ENCODE measurements at places on chromosomes 3 and 15.

DNA sequence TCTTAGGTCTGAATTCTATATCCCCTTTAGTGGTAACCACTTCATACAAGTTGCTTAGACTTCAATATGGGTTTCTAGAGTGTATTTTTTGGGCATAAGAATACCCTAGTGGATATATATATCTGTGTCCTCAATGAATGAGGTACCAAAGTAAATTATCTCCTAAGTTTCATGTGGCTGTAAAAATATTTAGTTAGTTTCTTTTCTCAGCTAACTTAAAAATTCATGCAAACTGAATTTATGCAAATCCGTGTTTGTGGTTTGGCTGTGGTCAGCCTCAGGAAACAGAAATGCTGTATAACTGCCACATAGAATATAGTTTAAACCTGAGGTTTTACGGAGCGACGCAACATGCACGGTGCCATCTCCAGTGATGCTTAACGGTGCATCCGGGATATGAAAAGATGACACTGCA lies 80.3 kb downstream of the PEX5L start:
- DNase-seq = peak; percentile 93

DNA sequence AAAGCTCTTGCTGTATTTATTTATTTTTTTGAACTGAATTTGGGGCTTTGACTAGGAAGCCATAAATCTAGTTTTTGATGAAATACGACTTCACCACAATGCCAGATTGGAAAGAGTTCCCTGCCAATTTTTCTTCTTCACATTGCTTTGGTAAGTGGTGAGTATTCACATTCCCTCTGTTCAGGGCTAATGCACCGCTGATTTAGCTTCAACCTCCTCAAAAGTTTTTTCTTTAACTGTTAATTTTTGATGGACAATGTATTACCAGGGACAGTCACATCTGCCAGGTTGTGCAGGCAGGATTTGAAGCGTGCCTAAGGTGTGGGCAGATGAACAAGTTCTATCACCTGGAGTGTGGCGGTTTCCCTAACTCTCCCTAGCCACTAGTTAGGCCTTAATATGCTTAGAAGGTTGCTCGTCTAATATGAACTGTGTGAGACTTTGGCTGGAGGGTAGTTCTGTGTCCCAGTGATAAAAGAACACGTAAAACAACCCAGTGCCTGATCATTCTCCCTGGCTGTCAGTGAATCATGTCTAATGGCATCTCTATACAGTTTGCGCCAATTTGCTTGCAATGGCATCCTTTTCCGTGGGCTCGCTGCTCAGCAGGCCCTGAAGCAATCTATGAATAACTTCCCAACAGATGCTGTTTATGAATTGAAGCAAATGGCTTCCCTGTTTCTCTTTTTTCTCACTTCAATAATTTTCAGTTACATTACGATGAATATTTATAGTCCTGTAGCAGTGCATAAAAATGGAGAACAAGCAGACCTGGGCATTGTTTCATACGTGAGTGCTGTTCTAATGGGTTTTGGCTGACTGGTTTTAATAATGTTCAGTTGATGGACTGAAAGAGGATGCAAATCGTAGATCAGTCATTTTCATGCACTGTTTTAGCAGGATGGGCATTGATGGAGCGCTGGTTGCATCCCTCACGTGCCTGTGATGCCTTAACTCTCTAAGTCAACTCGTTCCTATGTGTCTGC lies 243.2 kb upstream of the SUCLG2 start:
- DNase-seq = peak; percentile 96

DNA sequence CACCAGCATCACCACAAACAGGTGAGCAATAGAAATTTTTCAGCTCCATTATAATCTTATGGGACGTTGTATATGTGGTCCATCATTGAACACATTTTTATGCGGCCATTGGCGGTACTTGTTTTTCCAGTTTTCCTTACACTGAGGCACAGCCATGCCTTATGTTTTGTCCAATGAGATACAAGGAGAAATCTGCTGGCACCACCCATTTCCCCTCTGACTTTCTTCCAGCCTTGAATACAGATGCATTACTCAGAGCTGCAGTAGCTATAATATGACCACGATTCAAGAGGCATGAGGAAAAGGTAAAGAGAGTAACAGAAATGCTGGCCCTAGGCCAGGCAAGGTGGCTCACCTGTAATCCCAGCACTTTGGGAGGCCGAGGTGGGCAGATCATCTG lies 9.0 kb upstream of the PIK3R4 start:
- DNase-seq = no peak

DNA sequence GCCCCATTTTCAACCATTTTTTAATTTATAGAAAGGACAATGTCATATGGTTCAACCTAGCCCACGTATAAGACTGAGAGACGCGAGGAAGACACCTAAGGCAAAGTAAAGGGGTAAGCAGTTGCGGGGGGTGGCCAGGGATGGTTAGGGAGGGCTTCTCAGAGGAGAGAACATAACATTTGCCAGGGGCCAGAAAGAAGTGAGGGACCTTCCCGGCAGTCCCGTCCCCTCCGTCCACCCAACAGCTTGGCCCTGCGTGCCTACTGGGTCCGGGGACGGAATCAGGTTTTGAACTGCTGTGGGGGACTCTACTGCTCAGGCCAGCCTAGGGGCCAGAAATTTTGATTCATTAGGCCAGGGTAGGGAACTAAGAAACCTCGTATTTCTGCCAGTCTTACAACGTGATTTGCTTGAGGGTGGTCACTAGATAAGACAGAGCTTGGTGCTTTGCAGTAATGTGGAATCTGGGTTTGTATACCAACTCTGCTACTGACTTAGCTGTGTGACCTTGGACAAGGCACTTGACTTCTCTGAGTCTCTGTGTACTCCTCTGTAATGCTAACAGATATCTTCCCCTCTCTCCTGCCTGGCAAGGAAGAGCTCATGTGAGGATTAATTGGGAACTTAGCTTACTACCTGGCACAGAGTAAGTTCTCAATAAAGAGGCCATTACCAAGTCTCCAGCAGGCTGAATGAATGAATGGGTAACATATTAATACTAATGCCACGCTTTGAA lies 734 bp upstream of the SLC6A20 start:
- DNase-seq = no peak

GRCh38 chr3:89113344-89113743 lies 5.9 kb downstream of the EPHA3 start:
- DNase-seq = no peak

DNA sequence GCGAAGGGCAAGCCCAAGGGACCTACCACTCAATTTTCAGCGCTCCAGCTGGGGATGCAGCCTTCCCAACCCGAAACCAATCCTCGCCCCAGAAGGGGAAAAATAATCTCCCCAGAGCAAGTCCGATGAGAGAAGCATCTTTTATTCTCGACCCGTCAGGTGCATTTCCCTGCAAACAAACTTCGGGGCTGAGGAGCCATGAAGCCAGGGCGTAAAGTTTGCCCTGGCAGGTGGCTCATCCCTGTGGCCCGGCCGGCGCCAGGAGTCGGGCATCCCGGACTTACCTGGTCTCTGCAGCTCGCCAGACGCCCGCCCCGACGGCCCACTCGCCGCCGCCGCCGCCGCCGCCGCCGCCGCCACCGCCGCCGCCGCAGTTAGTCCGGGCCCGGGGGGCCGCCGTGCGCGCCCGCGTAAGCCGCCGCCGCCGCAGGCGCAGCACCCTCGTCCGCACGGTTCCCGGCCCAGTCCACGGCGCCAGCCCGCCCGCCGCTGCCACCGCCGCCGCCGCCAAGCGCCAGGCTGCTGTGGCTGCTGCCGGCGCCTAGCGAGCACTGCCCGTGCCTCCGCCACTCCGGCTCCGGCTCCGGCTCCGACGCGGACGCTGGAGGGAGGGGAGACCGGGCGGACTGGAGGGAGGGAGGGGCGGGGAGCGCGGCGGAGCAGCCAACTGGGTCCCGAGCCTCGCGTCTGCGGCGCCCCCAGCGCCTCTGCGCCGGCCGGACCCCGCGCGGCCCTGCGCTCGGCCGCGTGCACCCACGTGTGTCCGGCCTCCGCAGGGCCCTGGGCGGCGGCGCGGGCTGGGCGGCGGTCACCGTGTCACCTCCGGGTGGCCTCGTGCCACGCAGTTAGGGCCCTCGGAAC lies at the start of gene CNTN3:
CNTN3 (minus strand) TSS at position 553 of the 861 bp plus-strand sequence. CDS start 93,547 bp downstream, outside the sequence.
- no peak for DNase-seq

DNA sequence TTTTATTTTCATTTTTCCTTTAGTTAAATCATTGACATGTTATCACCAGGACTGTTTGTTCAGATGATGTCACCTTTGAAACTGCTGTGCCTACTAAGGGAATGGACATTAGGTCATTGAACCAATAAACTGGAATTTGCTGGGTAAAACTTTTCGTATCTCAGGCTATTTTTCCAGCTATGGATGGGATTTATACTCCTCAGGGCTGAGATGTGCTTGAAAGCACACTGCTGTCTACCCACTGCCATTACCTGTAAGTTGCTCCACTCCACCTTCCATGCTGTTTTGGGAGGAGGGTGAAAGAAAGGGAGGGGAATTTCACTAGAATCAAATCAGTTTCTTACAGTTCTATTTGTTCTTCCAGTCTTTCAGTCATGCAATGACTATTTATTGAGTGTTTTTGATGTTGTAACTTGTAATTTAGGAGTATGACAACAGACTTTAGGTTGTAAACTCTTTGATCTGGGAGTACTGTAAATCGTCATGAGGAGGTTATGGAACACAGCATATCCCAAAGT lies 11.3 kb downstream of the EHD4 start:
- no peak for DNase-seq

Measured in NCI-H526 treated with DMSO at 0.1 percent for 48 hours (cell line).